Fibroblast of gingiva (primary cell): ENCODE measurements at places on chromosomes 6 and 20.

- DNase-seq: no peak
Measured at GRCh38 chr6:162273986-162274385, 453.6 kb downstream of the PRKN start.

DNA sequence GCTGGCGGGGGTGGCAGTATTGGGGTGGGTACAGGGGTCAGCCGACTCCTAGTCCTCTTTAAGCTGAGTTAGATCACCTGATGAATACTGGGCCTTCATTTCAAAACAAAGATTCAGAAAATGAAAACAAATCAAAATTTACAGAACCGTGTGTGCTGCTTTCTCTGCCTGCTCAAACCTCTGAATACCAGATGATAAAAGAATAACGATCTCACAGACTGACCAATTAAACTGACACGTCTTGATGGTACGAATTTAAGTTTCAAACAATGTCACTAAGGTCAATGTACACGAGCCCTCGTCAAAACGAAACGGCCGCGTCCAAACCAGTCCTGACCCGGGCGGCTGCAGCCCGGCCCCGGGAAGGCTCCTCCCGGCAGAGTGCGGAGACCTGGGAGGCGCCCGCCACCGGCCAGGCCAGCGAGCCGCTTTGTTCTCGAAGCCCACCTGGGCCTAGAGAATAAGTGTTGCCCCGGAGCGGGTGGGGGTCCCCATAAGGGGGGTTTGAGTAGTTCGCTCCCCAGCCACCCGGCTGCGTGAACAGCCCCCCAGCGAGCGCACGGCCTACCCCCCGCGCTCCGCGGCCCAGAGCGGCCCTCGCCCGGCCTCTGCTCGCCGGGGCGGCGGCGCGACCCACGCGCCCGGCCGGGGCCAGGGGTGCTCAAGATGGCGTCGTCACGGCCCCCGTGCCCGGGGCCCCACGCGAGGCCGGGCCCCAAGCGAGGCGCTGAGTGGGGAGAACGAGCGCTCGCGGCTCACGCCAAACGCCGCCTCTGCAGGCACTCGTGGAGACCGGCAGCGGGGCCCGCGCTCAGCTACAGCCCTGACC, 728 bp downstream of the PSMA7 start:
- DNase-seq: no peak

DNA sequence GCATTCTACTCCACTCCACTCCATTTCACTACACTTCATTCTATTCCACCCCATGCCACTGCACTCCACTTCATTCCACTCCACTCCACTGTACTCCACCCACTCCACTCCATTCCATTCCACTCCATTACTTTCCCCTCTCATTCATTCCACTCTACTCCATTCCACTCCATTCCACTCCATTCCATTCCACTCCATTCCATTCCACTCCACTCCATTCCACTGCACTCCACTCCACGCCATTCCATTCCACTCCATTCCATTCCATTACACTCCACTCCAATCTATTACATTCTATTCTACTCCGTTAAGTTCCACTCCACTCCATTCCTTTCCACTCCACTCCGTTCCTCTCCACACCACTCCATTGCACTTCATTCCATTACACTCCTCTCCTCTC, 25.0 kb upstream of the DEFB125 start:
- DNase-seq: no peak

DNA sequence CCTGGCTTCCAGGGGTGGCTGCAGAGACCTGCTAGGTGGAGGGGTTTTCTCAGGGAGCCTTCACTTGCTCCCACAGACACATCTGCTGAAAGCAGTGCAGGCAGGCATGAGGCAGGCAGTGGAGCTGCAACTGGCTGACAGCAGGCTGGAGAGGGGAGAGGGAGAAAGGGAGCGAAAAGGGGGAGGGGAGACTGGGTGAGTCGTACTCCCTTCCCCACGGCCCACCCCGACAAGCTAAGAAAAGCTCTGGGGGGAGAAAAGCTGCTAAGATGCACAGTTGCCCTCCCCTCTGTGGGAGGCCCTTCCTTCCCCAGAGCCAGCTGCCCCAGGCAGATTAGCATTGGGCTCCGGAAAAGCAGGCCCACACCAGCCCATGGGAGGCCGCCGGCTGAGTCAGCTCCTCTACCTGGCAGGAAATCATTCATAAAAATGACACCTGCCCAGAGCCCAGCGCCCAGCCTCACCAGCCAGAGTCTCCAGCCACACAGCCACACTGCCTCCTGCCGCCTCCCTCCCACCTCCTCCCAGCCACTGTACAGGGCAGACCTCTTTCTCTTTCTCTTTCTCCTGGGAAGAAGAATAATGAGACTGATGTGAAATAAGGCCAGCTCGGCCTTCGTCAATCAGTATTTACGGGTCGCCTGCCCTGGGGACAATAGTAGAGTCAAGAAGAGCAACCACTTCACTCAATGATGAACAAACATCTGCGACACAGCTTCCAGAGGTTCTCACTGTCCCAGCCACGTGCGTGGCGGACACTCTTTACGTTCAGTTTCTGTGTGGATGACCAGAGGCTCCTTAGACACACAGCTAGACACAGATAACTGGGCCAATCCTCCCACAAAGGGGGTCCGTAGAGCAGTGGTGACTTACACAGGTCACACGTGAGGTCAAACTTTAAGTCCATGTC, 7.7 kb upstream of the C20orf203 start:
- DNase-seq: no peak

DNA sequence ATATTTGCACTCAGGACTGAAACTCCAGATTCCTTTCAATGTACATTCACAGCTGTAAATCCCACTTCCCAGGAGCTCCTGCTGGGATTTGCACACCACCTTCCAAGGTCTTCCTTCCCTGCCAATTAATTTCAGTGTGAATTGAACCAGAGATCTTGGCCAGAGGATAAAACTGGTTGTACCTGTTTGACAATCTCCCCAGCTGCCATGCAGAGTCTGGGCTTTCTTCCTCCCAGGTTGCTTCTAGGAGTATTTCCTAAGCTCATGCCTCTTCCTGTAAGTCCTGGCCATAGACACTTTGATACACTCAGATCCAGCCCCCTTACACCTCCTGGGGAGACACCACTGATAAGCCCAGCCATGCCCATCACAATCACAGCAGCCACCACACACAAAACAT, 15.6 kb downstream of the MAFB start:
- no peak for DNase-seq

DNA sequence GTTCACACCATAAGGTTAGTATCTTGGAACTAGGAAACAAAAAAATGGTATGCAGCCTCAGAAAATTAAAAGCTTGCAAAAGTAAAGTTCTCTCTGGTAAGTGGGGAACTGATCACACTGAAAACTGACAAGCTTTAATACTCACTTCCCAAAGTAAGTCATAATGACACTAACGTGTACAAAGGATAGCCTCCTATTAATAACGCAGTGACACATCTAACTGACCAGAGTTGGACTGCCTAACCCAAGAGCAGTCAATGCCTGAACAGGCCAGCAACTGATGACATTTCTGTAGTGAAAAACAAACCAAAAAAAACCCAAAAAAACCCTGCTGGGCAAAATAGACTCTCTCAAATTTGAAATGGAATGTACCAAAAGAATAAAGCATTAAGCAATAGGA, 30.7 kb downstream of the CHD6 start:
- peak; percentile 18 for DNase-seq

- no peak for DNase-seq
Measured at GRCh38 chr6:43277643-43278523, 20.2 kb upstream of the SLC22A7 start.

- no peak for DNase-seq
Measured at GRCh38 chr6:161000632-161001031, 9.1 kb downstream of the MAP3K4 start.
